Activated naive CD4-positive, alpha-beta T cell (primary cell): ENCODE measurements at places on chromosomes 3 and 15.

DNA sequence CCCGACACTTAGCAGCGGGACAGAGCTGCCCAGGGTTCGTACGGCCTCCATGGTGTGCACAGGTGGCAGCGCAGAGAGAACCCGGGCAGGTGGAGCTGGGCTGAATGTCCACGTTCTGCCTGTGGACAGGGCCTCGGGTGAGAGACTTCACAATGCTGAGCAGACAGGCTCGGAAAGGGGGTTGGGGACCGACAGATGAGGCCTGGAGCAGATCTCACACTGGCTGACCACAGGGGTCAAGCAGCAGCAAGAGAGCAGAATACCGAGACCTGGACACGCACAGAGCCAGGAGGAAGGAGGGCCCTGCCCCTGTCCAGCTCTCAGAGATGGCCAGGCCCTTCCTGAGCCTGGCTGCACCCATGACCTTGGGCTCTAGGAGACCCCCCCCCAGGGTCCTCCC is 83.0 kb downstream of the VGLL4 start:
- no peak for DNase-seq

DNA sequence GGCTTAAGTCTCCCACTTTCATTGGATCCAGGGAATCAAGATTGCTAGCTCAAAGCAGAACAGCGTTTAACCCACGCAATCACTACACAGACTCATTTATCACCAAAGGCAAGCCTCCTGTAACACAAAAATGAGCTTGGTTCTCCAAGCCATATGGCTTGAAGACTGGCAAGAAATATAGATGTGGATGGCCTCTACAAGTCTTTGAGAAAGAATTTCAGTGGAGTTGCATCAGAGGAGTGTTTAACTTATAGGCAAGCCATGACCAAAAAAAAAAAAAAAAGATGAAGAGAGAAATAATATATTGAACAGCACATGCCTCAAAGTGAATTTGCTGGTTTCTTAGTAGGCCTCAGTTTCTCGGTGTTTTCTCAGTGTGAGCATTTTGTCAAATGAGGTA is 27.3 kb downstream of the PDZRN3 start:
- no peak for DNase-seq

DNA sequence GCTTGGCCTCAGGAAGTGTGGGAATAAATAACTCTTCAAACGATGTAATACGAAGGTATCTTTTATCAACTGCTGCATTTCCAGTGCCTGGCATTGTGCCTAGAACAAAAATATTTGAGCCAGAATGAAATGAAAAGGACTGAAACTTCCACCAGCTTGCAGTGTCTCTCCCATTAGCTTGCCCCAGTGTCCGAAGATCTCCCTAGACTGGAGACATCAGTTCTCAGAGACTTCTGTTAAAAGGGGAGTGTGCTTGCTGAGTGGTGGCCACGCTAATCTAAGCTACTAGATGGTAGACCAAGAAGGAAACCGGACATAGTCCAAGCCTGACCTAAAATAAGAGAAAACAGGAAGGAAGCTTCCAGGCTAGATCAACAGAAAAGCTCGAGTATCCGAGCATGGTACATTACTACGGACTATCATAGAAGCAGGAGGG is 28.6 kb downstream of the KCNAB1 start:
- no peak for DNase-seq

GRCh38 chr3:76998555-76998954 is 41.3 kb upstream of the ROBO2 start:
- no peak for DNase-seq

- DNase-seq: no peak
Observed at GRCh38 chr3:141564241-141564640, 77.4 kb downstream of the RASA2 start.

DNA sequence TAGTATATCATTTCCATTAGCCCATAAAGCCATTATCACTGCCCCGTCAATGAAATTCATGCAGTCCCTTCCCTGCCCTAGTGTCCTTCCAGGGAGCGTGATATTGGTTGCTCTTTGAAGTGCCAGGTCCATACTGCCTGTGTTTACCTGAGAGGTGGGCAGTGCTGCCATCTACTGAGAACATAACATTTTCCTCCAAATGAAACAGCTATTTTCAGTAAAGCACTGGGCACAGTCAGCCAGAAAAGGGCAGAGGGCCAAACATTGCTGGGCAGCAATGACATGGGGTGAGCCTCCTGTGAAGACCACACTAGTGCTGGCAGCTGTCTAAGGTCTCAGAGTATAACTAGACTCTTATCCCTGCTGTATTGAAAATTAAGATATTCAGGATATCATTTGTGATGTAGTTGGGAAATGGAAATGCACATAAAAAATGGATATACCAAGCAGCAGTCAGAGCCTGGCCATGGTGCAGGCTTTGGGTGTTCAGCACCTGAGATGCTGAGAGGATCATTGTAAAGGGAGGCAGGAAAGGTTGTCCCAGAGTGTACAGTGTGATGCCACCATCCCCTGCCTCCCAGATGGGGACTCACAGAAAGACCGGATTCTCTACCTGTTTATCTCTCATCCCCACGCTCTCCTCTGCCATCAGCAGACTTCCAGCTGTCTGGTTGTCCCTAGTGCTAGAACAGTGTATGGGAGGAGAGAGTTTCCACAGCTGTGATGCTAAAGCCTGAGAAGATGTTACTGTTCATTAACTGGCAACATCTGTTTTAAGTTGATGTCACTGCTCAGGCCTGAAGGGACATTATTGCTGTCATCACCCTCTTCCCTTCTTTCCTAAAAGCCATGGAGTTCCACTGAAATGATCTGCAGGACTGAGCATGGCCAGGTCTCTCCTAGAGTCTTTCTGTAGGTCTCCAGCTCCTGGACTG is 108.8 kb downstream of the ARNT2 start:
- no peak for DNase-seq

GRCh38 chr15:60086681-60087429 is 82.7 kb downstream of the FOXB1 start:
- no peak for DNase-seq

DNA sequence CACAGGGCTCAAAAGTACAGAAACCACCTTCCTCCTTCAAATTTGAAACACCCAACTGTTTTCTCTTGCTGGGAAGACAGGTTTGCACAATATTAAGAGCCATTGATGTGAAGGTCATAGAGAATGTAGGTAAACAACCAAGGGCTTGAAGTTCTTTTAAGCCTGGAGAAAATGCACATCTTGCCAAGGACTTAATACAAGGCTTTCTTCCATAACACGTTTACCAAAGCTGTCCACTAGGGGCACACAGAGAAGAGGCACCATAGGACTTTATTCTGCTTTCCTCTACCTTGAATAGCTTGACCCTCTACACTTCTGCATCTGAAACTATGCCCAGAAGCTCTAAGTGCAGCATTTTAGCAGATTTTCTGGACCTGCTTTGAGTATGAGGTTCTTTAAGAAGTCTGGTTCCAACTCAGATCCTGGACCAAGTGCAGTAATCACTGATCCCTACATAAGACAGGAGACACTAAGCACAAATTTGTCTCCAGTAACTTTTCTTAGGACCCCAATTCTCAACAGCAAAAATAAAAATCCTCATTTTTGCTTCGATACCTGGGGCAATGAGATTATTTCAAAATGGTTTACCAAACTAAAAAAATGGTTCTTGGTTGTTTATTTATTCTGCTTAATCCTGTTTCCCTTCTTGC is 138.0 kb downstream of the FBN1 start:
- no peak for DNase-seq
